CD8-positive, alpha-beta memory T cell (primary cell): ENCODE measurements at places on chromosomes 13 and 19. TPM values are rescaled to one million over a fixed set of nuclear protein-coding genes. Genes with fewer than 3 reads are reported as not detected.

GRCh38 chr19:29308977-29309590, 96.1 kb upstream of the UQCRFS1 start:
- DNase-seq: no peak

DNA sequence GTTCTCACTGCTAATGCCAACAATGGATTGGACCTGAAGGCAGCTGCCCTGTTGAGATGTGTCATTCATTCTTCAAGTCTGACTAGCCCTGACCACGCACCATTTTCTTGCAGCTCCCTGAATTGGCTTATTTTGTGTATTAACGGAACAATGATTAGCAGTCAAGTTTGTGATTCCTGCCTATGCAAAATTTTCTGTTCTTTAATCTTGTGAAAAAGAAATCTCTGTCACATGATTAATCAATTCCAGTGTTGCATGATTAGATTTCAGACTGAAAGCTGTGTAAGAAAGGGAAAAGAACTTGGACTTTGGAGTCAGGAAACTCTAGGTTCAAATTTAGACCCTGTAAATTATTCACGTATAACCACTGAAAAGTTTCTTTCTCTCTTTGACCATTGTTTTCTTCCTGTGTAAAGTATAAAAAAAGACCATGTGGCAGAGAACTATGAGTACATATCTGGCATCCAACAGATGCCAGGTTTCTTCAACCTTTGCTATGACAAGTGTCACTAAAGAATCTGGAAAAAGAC, 64.5 kb upstream of the SLC10A2 start:
- DNase-seq: no peak

- DNase-seq: no peak
These were observed 164.8 kb upstream of the KL start for GRCh38 chr13:32851083-32852069.

DNA sequence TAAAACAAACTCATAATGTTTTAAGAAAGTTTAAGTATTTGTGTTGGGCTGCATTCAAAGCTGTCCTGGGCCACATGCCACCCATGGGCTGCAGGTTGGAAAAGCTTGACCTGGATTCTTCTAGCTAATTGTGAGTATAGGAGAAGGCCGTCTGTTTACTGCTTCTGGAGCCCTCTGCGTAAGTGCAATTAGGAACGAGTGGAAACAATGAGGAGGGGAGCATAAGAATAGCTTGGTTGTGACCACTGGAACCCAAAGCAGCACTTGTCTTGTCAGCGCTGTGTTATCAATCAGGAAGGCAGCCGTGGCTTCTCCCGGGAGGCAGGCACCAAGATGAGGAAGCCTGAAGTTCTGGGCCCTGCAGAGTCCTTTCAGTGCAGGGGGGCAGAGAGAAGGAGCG, 110.4 kb upstream of the MBNL2 start:
- DNase-seq: no peak

GRCh38 chr13:20344836-20345490, 112.8 kb upstream of the GJB6 start:
- no peak for DNase-seq

- no peak for DNase-seq
These were observed 1.2 kb downstream of the EEF1AKMT1 start for GRCh38 chr13:20772401-20773131.

DNA sequence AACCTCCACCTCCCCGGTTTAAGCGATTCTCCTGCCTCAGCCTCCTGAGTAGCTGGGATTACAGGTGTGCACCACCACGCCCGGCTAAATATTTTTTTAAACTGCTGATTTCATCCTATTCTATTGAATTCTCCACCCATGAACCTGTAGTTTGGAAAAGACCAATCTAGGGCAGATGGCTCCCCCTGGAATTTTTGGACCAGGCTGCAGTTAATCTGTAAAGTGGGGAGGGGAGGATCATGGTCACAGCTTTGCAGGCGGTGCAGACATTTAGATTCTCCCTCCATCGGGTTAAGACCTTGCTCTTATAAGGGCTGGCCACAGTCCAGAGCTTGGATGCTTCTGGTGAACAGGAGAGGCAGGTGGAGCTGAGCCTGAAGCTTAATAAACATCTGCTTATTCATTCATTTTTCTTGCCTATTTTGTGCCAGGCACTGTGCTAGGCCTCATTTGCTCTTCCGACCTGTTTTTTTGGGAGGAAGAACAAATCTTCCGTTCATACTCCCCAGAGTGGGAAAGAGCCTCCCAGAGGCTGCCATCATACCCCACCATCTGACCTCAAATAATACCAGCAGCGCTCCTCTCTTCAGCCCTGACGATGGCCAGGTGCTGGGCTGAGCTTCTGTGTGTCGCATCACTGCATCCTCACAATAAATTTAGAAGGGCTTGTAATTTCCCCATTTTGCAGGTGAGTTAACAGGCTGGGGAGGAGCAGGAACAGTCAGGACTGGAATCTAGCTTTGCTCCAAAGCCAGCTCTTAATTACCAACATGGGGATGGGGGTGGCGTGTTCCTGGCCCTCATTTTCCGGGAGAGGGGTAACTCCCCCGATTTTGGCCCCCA, 902 bp upstream of the CCDC106 start:
- DNase-seq: no peak

DNA sequence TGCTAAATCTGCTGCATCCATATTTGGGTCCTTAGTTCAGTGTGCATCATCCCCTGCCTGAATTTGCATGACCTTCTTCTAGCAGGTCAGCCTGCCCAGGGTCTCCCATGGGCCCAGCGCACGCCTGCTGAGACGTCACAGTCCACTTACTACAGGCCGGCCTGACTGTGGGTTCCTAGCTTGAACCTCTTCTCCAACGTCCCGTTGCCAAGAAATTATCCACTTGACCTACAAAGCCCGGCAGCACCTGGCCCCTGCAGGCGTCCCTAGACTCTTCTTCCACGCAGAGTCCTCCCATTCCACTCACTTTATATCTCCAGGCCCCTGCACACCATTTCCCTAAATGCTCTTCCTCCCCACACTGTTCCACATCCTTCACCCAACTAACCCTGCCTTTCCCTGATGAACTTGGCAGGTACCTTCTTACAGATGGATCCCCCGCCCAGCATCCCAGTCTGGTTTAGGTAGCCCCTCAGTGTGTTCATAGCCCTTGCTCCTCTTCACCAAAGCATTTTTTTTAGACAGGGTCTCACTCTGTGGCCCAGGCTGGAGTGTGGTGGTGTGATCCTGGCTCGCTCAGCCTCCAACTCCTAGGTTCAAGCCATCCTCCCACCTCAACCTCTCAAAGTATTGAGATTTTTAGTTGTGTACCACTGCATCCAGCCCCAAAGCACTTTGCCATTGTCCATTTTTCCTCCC, 155.0 kb upstream of the SOX1 start:
- no peak for DNase-seq

- DNase-seq: no peak
These were observed 56.5 kb downstream of the INTS6 start for GRCh38 chr13:51396352-51396751.

GRCh38 chr19:45646345-45646698, 7.1 kb upstream of the EML2 start:
- no peak for DNase-seq

DNA sequence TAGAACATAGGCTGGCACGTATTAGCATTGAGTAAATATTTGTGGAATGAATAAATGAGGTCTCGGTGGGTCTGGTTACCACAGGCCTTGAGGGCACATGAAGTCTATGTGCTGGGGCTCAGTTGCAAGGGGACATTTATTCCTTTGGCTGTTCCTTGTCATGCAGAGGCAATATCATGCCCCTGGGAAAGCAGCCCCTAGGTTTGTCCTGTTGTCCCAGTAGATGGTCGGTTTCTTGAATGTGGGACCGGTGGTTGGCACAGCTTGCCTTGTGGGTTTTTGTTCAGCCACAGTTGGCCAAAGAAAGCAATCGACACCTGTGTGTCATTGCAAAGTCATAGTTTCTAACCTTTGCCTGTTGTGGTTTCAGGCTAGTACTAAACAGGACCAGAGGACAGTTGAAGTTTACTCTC, 24.7 kb upstream of the GPR183 start:
- DNase-seq: no peak

DNA sequence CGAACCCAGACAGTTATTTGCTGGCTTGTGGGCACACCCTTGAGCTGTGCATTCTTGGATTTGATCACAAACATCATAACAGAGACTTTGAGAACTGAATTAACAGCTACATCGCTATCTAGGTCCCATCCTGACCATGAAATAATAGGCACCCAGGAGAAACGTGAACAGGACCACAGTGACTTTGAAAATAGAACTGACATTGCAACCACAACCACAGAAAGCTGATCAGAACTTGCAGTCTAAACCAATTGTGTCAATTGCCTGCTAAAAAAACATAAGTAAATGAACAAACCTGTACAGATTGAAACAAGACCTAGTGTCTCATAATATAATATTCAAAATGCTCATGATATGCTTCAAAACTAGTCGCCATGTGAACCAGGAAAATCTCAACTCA, 18.3 kb upstream of the KATNAL1 start:
- no peak for DNase-seq

DNA sequence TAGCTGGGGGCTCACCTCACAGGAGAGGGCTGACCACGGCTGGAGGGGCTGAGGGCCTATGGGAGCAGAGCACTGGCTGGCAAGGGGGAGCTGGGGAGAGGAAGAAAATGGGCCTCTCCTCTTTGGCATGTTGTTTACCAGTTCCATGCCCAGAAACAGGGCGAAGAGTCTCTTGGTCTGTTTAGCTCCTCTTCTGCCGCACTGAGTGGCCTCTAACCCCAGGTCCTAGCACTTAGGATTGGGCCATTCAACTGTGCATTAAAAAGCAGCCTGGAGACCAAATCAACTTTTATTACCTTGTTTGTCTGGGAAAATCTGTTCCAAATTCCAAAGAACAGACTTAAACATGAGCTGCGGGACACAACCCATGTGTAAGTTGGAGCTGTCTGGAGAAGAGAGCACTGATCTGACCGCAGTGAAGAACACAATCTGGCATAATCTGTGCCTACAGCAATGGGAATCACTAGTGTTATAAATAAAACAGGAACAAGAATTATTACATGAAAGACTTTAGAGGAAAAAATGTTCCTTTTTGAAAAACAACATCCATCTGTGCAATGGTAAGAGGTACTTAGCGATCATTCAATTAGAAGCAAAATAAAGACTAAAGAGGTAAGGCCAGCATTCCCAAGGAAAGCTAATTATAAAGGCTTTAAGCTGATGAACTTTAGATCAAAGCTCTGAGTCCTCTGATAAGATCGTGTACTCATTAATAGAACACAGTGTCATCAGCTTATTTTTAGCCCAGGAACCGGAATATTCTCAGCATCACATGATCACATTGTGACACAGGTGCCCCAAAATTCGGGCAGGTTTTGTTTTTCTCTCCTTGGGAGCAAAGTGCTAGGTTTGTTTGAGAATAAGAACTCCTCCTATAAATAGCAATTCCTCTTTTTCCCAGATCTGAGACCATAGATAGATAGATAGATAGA, 243.2 kb downstream of the COL4A1 start:
- DNase-seq: no peak

- DNase-seq: no peak
These were observed 214.5 kb downstream of the KLF5 start for GRCh38 chr13:73273276-73273675.

DNA sequence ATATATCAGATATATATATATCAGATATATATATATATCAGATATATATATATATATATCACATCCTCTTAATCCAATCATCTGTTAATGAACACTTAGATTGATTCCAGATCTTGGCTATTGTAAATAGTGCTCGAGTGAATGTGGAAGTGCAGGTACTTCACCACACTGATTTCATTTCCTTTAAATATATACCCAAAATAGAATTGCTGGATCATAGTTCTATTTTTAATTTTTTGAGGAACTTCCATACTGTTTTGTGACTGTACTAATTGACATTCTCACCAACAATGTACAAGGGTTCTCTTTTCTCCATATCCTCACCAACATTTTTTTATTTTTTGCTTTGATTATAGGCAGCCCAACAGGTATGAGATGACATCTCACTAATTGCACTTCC, 277.5 kb downstream of the NHLRC3 start:
- no peak for DNase-seq

- no peak for DNase-seq
These were observed 5.4 kb downstream of the CEACAM3 start for GRCh38 chr19:41801792-41802211.

- DNase-seq: no peak
These were observed 35.0 kb downstream of the ZSWIM4 start for GRCh38 chr19:13830114-13830740.

DNA sequence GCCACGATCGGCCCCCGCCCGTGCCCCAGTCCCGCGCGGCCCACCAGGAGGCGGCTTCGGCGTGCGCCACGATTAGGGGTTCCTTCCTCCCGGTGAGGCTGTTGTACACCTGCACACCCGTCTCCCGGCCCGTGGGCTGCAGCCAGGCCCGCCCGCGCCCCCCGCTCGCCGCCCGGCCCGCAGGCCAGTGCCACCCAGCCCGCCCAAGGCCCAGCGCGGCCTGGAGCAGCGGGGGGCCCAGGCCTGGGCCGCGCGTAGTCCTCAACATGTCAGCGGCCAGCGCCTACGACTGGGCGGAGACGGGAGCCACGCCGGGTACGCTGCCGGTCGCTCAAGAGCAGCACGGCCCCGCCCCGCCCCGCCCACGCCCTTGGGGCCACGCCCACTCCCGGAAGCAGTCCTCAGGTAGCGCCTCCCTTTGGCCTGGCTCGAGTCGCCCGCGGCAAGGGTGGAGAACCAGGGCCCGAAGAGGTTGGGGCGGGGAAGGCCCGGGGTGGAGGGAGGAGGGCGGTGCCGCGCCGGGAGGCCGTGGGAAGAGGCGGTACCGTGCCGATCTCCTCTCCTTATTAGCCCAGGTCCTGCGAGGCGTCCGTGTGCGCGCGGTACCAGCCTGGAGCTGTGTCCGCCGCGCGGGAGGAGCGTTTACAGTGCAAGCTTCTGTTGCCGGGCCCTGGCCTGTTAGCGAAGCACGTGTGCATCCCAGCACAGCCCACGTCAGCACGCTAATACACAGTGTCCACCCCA, at the start of gene CARS2:
Gene CARS2 (minus strand): TSS at position 291 of the 744 bp plus-strand sequence. CDS start 23 bp downstream, at position 268.
- peak; percentile 92 for DNase-seq

DNA sequence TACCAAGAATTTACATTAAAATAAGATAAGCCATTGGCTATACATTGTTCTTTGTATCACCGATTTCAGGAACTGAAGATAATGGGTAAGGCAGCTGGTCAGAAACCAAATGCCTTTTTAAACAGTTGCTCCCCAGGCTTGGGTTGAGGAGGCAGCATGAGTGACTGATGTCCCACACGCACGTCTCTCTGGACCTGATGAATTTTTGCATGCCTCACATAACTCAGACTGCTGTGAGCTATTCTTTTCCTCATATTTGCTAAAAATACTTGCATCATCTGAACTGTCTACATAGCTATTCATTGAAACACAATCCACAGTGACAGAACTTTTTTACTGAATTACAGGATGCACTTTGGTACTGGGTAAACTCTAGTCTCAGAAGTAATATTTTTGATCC, 123.6 kb upstream of the MAB21L1 start:
- no peak for DNase-seq

- no peak for DNase-seq
These were observed 245.6 kb downstream of the KLF5 start for GRCh38 chr13:73304442-73304841.

TLE6 gene
- polyA plus RNA-seq: not detected

CYSLTR2 gene
- polyA plus RNA-seq: 0.33 TPM

KLK6 gene
- not detected for polyA plus RNA-seq

GRIK5 gene
- not detected for polyA plus RNA-seq

PLIN4 gene
- polyA plus RNA-seq: 0.15 TPM

ICAM4 gene
- 0.95 TPM for polyA plus RNA-seq

CD70 gene
- polyA plus RNA-seq: 4.0 TPM

TSKS gene
- not detected for polyA plus RNA-seq

BST2 gene
- polyA plus RNA-seq: 192 TPM

C19orf38 gene
- not detected for polyA plus RNA-seq

DOHH gene
- 14.0 TPM for polyA plus RNA-seq

SHFL gene
- 68.1 TPM for polyA plus RNA-seq
